Muscle of arm (tissue), 14 donors: ENCODE measurements at places on chromosomes 5 and 9.

GRCh38 chr5:147474140-147474539, 35.7 kb downstream of the DPYSL3 start:
- DNase-seq, result no peak

DNA sequence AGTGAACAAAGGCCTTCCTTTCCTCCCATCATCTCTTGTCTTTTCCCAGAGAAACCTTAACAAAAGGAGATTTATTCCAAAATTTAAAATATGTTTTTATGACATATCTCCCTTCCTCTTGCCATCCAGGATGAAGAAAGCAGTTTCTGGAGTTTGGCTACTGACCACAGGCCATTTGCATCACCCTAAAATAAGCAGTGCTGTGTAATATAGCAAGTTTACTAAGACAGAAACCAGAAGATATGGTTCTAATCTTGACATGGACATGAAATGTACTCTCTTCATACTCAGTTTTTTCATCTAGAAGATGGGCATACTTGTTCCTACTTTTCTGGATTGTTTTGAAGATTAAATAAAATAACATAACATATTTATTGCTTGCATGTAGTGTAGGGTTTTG, 50.2 kb upstream of the ZFAND5 start:
- no peak for DNase-seq

GRCh38 chr9:132743931-132744479, 73.7 kb downstream of the GTF3C4 start:
- no peak for DNase-seq

DNA sequence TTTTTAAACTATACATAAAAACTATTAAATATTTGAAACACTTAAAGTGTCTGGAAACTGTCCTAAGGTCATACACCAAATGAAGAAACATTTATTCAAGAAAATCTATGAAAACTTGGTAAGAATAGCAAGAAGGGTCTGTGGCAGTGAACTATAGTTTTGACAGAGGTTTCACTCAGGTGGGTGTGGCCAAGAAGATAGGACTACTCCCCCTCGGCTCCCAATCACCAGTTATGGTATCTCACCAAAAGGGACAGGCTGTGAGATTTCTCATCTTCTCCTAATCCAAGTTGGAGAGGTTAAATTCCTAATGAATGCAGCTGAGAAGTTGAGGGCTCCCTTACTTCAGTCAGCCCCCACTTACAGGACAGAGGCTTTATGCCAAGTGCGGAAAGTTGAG, 2.9 kb downstream of the ARSK start:
- no peak for DNase-seq

GRCh38 chr9:93033531-93033930, 25.0 kb upstream of the SUSD3 start:
- DNase-seq, result peak; percentile 43

- no peak for DNase-seq
Observed at GRCh38 chr5:3131161-3131560, 379.7 kb upstream of the IRX2 start.

GRCh38 chr9:87433853-87434252, 63.8 kb upstream of the DAPK1 start:
- no peak for DNase-seq

DNA sequence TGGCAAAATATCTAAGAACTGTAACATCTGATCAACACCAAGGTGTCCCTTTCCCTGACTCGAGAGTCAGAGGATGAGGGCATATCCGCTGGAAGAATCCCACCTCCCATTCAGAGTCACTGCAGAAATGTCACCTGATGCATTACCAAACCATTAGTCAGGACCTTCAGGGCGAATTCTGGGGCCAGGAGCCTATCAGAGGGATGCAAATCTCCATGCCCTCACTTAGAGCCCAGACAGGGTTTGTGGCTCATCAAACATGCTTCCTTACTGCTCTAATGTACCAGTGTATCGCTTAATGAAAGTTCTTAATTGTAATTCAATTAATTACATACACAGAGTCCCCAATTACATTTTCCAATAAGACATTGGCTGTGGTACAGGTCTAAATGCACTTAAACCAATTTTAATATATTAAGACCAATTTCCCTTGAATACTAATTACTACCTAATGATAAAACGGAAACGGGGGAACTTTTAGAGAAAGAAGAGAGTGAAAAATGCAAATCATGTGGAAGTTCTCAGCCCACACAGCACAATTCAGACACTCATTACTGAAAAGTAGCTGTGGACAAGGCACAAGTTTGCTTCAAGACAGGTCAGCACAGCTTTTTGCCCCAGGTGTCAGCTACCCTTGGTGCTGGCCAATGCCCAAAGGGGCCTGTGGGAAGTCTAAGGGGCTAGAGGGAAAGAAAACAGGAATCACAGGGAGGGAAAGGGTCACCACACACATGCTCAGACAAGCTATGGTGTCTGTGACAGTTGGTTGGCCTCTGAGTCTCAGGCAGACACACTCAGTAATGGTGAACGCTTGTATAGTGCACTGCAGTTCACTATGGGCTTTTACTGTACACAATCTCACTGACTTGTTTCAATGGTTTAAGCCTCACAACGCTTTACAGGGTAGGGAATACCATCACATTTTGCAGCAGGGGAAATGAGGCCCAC, 211.6 kb downstream of the MAPKAP1 start:
- no peak for DNase-seq
